ENCODE measurements at places on chromosomes 5 and 9. TPM values are rescaled to one million over a fixed set of nuclear protein-coding genes. Genes with fewer than 3 reads are reported as not detected.

The PAPPA gene
- 5.4 TPM for total RNA-seq

The FAM221B gene
- not detected for total RNA-seq

The IFNE gene
- 0.43 TPM for total RNA-seq

The DOLPP1 gene
- 20.5 TPM for total RNA-seq

The PCSK1 gene
- total RNA-seq: 0.43 TPM

GRCh38 chr5:121851643-121852574, at the start of gene FTMT:
Gene FTMT (plus strand): TSS chr5:121851882. CDS start chr5:121851964, 82 bp downstream.
- DNase-seq: no peak

The SPINK7 gene
- total RNA-seq: not detected

GRCh38 chr5:125198270-125198974, 452.0 kb upstream of the ZNF608 start:
- no peak for DNase-seq

GRCh38 chr9:75231167-75231566, 142.9 kb downstream of the OSTF1 start:
- no peak for DNase-seq

The SCGB3A2 gene
- total RNA-seq: not detected

- DNase-seq: no peak
Observed at GRCh38 chr5:156951359-156951758, 11.7 kb downstream of the TIMD4 start.

GRCh38 chr9:18384066-18384465, 89.9 kb upstream of the ADAMTSL1 start:
- DNase-seq: no peak

DNA sequence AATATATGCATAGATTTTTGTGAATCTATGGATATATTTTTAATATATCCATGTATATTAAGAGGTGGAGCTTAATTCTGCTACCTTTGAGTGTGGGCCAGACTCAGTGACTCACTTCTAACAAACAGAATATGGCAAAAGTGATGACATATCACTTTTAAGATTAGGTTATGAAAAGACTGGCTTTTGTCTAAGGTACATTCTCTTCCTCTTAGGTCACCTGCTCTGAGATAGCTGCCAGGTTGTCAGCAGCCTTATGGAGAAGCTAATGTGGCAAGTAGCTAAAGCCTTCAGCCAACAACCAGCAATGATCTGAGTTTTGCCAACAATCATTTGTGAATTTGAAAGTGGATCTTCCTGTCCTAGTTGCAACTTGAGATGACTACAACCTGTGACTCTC, 83.8 kb downstream of the ANKRD31 start:
- peak; percentile 10 for DNase-seq

- DNase-seq: peak; percentile 10
Observed at GRCh38 chr9:120579139-120580050, 572 bp downstream of the CDK5RAP2 start.

GRCh38 chr5:131357739-131358561, 94.1 kb downstream of the CDC42SE2 start:
- no peak for DNase-seq

DNA sequence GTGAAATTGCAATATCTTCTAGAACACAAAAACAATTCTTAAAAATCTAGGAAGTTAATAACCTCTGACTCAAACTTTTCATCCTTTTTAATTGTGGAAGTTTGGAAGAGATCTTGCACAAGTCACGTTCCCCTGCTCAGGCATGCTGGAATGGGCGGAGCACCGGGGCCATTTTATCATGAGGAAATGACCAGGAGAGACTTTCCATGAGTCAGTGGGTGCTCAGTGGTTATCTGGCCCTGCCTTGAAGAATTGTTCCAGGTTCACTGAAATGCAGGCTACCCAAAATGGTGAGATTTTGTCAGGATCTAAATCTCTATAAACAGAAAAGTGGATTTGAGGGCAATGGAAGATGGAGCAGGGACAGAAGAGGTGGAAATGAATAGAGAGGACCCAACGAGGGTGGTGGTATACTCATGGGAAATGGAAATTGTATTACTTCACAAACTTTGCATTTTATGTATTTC, 61.2 kb downstream of the FYB1 start:
- peak; percentile 51 for DNase-seq

GRCh38 chr5:51383131-51384121, at the start of gene ISL1:
Gene ISL1 (plus strand): TSS chr5:51383448. CDS start chr5:51383672, 224 bp downstream.
- peak; percentile 86 for DNase-seq

The CDH6 gene
- not detected for total RNA-seq

- DNase-seq: no peak
Observed at GRCh38 chr5:6995115-6995514, 281.9 kb downstream of the TENT4A start.

The CCL27 gene
- total RNA-seq: not detected

DNA sequence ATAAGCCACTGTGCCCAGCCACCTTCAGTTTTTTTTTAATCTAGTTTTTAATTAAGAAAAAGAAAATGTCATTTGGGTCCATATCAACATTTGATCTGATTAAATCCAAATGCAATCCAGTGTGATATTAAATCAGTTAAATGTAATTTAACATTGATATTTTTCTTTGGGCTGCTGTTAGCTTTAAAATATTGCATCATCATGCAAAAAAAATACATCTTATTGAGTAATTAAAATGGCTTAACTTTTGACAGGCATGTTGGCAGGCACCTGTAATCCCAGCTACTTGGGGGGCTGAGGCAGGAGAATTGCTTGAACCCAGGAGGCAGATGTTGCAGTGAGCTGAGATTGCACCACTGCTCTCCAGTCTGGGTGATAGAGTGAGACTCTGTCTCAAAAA, 22.7 kb upstream of the LRRC70 start:
- no peak for DNase-seq

The PCDHA1 gene
- 0.03 TPM for total RNA-seq

The SLC28A3 gene
- total RNA-seq: 0.02 TPM

The C9orf50 gene
- total RNA-seq: not detected

DNA sequence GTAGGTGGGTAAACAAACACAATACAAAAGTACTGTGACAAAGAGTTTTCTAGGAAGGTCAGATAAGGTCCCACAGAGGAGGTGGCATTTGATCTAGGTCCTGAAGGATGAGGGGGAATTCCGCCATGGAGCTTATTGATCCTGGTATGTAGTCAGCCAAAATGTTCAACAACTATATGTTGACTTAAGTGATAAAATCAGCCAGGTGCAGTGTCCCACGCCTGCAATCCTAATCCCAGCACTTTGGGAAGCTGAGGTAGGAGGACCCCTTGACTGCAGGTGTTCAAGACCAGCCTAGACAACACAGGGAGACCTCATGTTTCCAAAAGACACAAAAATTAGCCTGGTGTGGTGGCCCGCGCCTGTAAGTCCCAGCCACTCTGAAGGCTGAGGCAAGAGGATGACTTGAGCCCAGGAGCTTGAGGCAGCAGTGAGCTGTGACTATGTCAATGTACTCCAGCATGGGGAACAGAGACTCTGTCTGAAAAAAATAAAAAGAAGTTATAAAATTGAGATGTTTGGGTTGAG, 46.4 kb upstream of the PLIN2 start:
- DNase-seq: no peak

The HMCN2 gene
- 0.23 TPM for total RNA-seq

The TAF11L10 gene
- not detected for total RNA-seq

The GABBR2 gene
- total RNA-seq: 1.9 TPM

The PTPRD gene
- 9.6 TPM for total RNA-seq

GRCh38 chr9:80841888-80842287, 847.5 kb downstream of the TLE1 start:
- DNase-seq: no peak

- DNase-seq: peak; percentile 58
Observed at GRCh38 chr5:76175051-76175666, 92.0 kb downstream of the SV2C start.

DNA sequence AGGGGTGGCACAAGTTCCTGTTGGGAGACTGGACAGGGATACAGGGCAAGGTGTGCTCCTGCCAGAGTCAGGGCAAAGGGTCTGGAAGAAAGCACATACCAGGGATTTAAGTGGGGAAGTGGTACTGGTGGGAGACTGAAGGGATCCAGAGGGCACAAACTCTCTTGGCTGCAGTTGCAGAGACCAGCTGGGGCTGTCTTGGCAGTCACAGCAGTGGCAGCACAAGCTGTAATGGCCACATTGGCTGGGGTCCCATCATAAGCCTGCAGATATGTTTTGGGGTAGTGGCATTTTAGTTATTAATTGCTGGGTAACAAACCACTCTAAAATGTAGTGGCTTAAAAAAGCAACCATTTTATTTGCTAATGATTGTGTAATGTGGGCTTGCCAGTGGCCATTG, 492.2 kb downstream of the ENC1 start:
- DNase-seq: no peak

DNA sequence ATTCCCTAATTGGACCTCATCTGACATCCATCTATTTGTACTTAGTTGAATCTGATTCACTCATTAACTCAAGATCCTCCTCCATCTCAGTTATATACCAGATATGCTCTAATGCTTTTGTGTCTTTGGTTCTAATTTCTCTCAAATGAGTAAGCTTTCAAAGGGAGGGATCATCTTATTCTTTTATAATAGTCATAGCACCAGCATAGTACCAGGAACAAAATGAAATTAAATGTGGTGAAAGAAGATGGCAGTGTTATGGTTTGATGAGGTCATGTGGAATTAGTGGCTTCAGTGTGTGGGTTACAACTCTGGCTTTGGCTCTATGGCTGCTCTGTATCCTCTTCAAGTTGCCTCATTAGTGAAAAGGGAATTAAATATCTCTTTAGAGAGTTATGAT, 32.5 kb upstream of the ZNF366 start:
- DNase-seq: no peak

DNA sequence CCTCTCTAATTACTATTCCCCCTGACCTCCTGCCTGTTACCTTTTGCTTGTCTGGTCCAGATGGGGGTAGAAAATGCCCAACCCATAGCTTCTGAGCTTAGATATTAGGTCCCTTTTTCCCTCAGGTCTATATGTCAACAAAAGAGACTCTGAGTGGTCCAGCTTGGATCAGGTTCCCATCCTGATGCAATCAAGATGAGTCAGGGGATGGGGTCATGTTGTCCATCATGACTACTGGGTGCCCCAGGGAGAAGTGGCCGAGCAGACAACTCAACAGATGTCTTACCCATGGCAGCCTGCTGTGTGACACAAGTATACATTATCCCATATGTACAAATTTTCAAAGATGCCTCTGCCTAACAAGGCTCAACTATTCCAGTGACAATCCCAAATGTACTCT, 9.1 kb upstream of the ANKH start:
- peak; percentile 75 for DNase-seq

The FOXD4L5 gene
- total RNA-seq: not detected

GRCh38 chr5:132837868-132838267, 7.4 kb upstream of the SHROOM1 start:
- no peak for DNase-seq

DNA sequence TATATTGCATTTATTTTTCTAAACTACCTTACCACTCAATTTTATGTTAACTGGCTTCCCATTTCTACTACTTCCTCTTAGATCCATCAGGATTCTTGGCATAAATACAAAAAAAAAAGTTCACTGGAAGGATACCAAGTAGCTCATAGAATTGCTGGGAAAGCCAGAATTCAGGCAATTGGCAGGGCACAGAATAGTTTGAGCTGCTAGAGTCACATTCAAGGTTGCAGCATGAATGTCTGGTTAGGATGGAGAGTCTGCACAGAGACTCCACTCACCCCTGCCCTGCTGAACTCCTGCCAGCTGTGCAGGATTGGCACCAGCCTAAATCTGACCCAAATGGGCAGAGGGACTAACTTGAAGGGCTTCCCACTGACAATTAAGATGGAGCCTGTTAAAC, 4.9 kb upstream of the AMACR start:
- DNase-seq: peak; percentile 2

GRCh38 chr5:9160747-9161146, 385.1 kb downstream of the SEMA5A start:
- no peak for DNase-seq

DNA sequence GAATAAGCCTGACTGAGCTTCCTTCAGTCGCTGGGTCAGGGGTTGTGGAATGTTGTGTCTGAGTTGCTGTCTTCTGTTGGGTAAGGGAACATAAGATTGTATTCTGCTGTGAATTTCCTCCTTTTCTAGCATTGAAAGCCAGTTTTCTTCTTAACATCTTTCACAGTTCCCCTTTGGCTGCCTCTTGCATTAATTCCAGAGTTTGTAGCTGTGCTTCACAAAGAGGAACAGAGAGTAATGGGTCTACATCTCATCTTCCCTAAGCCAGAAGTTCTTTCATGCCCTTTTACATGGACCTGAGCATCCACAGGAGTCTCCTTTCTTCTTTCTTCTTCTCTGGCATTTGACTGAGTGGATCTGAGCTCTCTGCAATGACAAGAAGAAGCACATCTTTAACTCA, 686.8 kb downstream of the KCTD16 start:
- DNase-seq: no peak

The SMC5 gene
- 13.5 TPM for total RNA-seq

GRCh38 chr5:171424726-171425125, 5.3 kb downstream of the FGF18 start:
- DNase-seq: no peak

GRCh38 chr5:121979691-121980090, 17.9 kb downstream of the SRFBP1 start:
- no peak for DNase-seq

DNA sequence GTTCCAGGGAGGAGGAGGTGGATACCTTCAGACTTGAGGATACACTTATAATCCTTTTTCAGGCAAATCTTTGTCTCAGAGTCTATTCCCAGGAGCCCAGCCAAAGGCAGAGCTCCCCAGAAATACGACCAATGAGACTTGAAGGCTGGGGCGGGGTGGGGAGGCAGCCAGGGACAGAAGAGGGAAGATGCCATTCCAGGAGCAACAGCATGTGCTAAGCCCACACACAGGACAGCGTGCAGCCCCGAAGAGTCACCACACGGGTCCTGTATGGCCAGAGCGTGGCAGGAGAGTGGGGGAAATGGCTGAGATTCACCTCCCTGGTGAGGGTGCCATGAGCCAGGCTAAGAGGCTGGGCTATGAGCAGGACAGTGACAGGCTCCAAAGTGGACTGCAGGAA, 35.2 kb downstream of the WHRN start:
- DNase-seq: no peak

The DIPK1B gene
- 4.5 TPM for total RNA-seq

The IRX4 gene
- total RNA-seq: not detected

- DNase-seq: no peak
Observed at GRCh38 chr5:126125407-126125806, 297.8 kb upstream of the GRAMD2B start.
